ENCODE measurements at places on chromosomes 4 and X.

DNA sequence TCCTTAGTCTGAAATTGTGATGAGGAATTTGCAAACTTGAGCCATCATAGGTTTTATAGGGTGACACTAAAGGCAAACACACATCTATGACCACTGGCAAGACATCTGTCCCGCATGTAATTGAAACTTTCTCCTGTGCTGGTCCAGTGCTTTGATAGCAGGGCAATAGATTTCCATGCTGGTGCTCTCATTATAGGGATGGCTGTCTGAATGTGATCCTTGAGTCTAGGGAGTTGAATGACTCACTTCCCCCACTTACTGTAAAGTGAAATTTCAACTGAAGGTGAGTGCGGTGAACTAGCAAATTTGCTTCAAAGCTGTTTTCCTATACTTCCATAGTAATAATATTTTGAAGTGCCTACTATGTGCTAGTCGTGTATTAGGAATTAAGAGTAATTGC, 1630.0 kb downstream of the STIM2 start:
- no peak for DNase-seq

- no peak for DNase-seq
These were observed 33.5 kb downstream of the TAF7L start for GRCh38 chrX:101257448-101258258.

- no peak for DNase-seq
These were observed 24.0 kb downstream of the FHDC1 start for GRCh38 chr4:152960082-152960481.

GRCh38 chrX:155231163-155231562, 14.9 kb downstream of the VBP1 start:
- no peak for DNase-seq

DNA sequence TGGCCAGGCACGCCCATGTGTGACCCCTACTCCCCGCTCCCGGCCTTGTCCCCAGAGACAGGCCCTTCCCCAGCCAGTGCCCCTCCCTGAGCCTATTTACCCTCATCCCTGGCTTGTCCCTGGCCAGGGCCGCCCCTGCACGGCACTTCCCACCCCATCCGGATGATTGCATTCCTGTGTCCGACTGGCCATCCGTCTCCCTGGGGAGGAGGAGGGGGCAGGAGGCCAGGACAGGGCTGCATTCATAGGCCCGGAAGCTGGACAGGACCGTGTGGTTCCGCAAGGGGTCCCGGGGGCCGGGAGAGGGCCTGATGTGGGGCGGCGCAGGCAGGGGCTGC, 22.8 kb downstream of the CTBP1 start:
- no peak for DNase-seq

GRCh38 chr4:3314706-3315260, 22.0 kb downstream of the RGS12 start:
- peak; percentile 25 for DNase-seq

- DNase-seq, result no peak
These were observed 2.4 kb downstream of the RCHY1 start for GRCh38 chr4:75511841-75512240.

GRCh38 chr4:174358410-174358809, 74.7 kb downstream of the CEP44 start:
- no peak for DNase-seq

GRCh38 chr4:8544282-8544681, 35.9 kb upstream of the GPR78 start:
- no peak for DNase-seq
